Renal pelvis (tissue), 12 donors: ENCODE measurements at places on chromosomes 6 and 20.

GRCh38 chr6:30836431-30836866 lies 47.9 kb upstream of the DDR1 start:
- no peak for DNase-seq

GRCh38 chr6:125733516-125734300 lies 15.7 kb upstream of the HEY2 start:
- no peak for DNase-seq

GRCh38 chr20:52965380-52965779 lies 6.8 kb upstream of the TSHZ2 start:
- no peak for DNase-seq

DNA sequence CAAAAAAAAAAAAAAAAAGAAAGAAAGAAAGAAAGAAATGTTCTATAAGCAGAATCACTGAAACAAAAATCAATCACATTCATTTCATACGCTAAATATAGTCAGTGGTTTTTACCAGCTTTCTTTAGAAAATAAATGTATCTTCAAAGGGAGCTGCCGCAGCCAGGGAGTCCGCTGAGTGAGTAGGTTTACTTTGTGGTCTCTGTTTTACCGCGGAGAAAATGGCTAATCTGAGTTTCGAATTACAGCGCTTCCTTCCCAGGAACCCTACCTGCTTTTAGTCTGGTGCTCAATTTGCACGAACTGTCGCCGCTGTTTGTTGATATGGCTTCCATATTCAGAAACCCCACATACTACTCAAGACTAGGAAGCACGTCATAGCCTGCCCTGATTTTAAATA lies 102.4 kb downstream of the TFAP2A start:
- DNase-seq: no peak

DNA sequence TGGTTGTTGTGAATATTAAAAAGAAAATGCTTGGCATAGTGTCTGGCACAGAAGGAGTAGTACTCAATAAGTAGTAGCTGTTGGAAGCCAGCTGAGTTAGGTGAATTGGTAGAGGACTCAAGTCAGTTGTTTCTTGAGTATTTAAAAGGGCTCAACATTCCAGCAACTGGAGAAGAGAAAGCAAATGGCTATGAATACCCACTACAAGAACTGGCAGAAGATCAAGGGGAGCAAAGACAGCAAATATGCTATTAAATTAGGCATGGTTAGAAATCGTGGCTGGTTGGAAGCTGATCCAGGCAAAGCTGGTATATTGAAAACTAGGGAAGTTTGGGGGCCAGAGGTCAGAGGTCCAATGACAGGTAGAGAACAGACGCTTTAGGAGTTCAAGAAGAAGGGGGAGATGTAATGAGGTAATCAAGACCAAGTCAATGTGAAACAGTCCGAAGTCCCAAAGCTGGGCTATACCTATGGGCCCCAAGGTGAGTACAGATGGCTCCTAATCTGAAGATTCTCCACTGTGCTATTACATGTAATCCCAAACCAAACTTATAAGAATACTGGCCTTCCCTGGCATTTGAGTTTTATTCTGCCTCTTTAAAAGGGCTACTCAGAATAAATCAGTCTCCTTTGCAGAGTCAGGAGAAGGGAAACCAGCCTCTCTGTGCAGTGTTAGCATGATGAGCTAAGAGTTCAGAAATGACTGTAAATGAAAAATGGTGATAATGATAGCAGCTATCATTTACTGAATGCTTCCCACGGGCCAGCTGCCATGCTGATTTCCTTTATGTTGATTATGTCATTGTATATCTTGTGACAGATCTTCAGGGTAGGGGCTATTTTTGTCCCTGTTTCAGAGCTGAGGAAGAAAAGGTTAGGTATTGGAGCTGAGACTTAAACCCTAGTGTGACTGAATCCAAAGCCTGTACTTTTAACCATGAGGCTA lies 122.3 kb downstream of the ANKS1A start:
- DNase-seq: no peak
